Ascending aorta (tissue), 2 donors: ENCODE measurements at places on chromosomes 6 and 20.

- no peak for DNase-seq
These were observed 122.8 kb downstream of the CLVS2 start for GRCh38 chr6:123118811-123119210.

DNA sequence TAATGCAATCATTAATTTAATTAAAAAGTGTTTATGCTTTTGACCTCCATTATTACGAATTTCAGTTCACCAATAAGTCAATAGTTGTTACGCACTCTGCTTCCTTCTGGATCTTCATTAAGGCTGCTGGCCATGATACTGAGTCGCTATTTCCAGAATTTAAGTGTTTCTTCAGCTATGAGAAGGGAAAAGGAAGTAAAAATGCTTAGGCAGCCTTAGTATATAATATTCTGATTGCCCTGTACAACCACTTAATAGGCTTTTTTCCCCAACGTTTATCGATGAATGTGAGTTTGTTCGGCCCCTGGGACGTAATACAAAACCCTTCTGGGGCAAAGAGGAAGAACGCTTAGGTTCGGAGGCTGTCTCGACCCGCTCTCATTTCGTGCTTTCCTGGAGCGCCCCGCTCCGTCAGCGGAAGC lies 644 bp downstream of the OARD1 start:
- no peak for DNase-seq

- no peak for DNase-seq
These were observed 435 bp downstream of the CENPB start for GRCh38 chr20:3786126-3786484.

DNA sequence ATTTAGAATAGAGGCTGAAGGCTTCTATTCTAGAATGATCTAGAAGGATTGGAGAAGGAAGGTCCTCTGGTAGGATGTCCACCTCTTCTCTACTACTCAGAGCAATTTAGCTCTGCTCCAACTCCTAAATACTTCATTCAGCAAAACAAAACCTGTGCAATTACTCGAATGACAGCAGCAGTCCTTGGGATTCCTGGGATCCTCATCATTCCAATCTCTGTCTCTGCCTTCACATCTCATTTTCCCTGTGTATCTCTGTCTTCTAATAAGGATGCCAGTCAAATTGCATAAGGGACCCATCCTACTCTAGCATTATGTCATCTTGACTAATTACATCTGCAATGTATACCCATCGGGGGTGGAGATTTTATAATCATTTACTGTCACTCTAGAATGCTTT lies 5.5 kb upstream of the AIG1 start:
- no peak for DNase-seq

- no peak for DNase-seq
These were observed 4.9 kb downstream of the ELMO2 start for GRCh38 chr20:46401478-46401860.

GRCh38 chr20:48373555-48373934 lies 454.3 kb downstream of the PREX1 start:
- no peak for DNase-seq

DNA sequence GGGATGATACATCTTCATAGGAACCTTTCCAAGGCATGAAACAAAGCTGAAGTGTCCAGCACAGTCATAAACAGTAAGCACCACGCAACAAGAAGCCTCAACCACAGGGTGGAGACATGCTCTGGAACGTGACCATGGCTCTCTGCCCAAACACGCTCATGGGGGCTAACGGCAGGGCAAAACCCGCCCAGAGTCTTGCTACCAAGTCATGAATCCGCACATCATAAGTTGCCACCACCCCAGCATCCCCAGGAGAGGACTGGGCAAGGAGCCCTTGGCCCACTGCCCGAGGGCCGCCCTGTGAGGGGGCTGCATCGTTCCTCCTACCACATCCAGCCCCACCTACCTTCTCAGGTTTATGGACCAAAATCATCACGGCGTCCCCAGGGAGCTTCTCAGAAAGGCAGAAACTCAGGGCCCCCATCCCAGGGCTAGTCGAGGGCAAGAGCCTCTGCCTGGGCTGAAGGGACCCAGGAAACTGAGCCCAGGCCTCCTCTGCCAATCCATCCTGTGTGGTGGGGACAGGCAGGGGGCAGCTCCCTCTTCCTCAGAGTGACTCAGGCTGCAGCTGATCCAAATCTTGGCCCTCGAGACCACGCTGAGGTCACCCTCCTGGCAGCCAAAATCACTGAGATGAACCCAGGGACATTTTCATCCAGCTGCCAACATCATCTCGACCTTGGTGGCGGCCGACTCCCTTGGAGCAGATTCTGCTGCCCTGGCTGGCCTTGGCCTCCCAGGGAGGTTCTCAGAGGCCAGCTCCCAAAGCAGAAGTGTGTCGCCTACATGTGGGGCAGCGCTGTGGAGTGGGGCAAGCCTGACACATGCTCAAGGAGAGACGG lies 42.6 kb downstream of the BMP7 start:
- DNase-seq, result no peak

DNA sequence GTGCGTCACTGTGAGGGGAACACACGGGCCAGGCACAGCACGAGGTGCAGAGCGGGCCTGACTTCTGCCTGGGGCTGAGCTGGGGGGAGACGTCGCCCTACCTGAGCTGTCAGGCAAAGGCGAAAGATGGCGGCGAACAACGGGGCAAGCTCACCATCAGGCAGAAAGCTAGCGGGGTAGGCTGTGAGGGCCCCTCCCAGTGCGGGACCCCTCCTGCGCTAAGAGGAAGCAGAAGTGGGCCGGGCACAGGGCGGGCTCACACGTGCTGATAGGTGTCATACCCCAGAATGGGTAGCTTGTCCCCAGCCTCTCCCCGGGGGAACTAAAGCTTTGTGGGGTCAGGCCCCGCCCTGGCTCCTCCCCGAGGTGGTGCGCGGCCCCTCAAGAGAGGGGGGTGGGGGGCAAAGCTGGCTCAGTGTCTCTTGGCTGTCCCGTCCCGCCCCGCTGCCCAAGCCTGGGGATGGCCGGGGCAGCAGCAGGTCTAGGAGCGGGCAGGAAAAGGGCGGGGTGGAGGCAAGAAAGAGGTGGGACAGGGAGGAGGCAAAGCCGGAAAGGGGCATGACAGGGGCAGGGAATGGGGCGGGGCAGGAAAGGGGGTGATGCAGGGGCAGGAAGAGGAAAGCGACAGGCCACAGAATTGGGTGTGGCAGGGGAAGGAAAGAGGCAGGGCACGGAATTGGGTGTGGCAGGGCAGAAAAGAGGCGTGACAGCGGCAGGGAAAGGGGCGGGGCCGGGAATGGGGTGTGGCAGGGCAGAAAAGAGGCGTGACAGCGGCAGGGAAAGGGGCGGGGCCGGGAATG lies 14.7 kb downstream of the UCKL1 start:
- no peak for DNase-seq

GRCh38 chr6:165776691-165777090 lies 113.7 kb upstream of the PDE10A start:
- no peak for DNase-seq

- DNase-seq, result no peak
These were observed 1.0 kb downstream of the GMEB2 start for GRCh38 chr20:63625771-63626423.

DNA sequence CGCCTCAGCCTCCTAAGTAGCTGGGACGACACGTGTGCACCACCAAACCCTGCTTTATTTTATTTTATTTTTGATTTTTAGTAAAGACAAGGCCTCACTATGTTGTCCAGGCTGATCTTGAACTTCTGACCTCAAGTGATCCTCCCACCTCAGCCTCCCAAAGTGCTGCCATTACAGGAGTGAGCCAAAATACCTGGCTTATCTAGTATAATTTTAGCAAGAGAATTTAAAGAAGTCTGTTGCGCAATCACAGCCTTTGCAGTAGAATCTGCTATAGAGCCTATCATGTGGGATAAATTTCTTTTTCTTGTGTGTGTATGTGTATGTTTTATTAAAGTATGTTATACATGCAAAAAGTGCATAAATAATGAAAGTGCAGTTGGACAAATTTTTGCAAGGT lies 92.1 kb upstream of the ANKEF1 start:
- no peak for DNase-seq

GRCh38 chr6:169590376-169590939 lies 111.4 kb downstream of the WDR27 start:
- DNase-seq, result no peak

DNA sequence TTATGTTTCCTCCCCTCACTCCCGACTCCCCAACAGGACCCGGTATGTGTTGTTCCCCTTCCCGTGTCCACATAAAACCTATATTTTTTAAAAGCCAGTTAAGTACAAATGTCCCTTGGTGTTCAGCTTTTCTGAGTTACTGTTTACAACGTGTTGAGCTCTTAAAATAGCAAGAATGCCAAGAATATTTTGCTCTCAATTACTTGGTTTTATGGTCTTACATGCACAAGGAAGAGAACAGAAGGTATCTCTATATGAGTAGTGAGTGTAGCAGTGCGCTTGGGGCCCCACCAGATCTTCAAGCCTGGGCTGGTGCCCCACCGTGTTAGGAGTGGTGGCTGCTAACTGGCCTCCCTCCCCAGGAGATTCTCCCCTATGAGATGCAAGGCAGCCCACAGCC lies 75.3 kb downstream of the RIN2 start:
- no peak for DNase-seq

GRCh38 chr6:90021711-90022110 lies 127.4 kb downstream of the GJA10 start:
- no peak for DNase-seq

DNA sequence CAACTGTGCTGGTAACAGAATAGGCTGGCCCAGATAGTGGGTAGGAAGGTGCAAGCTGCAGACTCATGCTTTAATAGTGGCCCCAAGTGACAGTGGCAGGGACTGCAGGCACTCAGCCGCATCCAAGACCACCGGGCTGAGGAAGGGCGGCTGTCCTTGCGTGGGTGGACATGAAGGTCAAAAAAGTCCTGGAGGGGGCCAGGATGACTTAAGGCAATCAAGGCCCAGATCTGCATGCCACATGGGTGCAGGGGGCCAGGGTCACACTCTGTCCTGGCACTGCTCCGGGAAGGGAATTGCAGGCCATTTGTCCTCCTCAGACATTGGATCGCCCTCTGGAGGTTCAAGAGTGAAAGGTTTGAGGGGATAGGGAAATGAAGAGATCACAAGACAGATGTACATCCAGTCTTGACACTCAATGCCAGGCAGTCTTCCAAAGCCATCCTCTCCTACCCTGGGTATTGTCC lies 10.4 kb upstream of the VNN2 start:
- DNase-seq, result no peak

DNA sequence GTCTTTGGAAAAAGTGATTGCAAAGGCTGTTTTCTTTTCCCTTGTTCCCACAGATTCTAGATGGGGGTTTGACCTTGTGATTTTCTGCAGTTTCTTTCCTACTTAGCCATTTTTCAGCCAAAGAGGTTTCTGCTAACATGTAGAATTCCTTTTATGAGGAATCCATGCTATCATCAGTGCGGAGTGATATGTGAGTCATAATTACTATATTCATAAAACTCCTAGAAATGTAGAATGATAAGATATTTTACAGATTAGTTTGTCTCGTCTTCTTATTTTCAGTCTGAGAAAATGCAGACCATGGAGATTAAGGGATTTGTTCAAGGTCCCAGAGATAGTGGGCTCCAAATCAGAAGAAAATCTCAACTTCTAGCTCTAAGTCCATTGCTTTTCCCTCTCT lies 98.6 kb downstream of the KCNQ5 start:
- DNase-seq, result no peak

DNA sequence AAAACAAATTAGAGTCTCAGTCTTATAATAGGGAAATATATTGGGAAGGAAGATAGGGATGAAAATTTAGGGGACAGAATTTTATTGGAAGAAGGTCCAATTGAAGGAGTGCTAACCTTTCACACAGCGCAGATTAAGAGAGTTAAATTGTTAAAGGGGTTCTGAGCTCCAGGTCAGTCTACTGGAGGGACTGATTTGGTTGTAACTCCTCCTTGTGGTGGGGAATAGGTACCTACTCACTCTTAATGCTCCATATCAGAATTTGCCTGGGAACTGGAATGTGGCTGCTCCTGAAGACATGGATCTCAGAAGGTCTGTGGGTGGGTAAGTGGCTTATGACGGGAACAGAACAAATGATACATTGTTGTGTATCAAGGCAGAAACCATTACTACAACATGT lies 143.5 kb downstream of the FLRT3 start:
- no peak for DNase-seq

DNA sequence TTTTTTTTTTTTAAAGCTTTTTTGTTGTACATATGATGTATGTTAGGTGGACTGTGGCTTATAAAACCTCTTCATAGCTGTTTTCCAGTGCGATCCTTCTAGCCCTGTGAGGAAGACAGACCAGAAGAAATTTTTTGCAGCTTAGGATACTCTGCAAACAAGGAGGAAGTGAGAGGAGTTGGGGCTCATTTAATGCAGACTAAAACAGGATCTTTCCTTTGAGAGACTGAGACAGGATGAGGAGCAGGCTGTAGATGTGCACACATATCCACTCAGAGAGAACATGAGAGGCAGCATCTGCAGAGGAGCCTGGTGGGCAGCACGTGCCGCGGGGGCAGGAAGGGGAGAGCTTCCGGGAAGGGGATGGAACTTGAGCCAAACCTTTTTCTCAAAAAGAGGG lies 45.7 kb downstream of the PPARD start:
- no peak for DNase-seq

GRCh38 chr6:129517288-129517687 lies 192.7 kb downstream of the ARHGAP18 start:
- DNase-seq, result no peak

DNA sequence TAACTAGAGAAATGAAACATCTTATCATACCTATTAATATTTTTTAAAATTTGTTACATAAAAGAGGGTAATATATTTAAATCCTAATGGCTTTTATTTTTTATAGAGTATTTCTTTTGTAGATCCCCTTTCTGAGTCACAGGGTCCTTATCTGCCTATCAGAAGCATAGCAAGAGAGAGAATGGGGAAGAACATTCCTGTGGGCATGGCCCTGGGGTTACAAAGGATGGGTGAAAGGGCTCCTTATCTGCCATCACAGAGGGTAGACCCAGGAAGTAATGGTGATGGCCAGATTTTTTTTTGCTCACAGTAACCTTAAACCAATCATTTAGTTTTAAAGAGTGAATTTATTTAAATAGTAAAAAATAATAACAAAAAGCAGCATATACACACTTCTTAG lies 582.1 kb upstream of the HTR1E start:
- DNase-seq, result no peak

DNA sequence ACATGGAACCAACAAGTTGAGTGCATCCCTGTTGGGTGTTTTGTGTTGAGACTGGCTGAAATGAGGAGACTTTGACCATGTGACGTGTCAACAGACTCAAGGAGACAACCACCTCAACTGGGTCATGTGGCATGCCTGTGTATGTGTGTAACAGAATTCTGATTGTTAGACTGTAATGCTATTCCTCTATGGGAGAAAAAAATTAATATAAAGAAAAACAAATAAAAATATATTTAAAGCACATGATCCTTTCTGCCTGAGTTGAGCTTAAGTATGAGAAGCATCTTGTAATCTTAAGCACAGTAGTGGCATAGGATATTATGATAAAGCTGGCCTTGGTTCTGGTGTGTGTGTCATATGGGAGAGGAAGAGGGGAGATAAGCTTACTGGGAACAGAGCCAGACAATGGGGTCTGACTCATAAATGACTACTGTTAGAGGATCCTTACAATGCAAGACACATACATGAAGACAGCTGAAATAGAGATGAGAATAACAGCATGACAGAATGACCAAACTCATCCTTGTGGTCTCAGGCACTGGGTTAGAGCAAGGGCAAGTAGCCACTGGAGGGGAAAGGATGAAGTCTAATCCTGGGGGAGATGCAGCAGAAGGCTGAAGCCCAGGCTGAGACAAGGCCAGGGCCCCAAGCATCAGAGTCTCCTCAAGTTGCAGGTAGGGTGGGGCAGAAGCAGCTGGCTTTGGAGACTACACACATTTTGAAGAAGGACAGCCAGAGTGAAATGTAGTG lies 9.2 kb downstream of the TP53INP2 start:
- DNase-seq, result no peak

- no peak for DNase-seq
These were observed 46.6 kb downstream of the HDDC2 start for GRCh38 chr6:125255201-125255600.
